Frontal cortex (tissue), 4 donors: ENCODE measurements at places on chromosomes 1 and 21.

GRCh38 chr1:67607286-67607685, 77.7 kb upstream of the GADD45A start:
- DNase-seq = no peak

GRCh38 chr1:43552813-43553212, 22.1 kb downstream of the PTPRF start:
- DNase-seq = no peak

DNA sequence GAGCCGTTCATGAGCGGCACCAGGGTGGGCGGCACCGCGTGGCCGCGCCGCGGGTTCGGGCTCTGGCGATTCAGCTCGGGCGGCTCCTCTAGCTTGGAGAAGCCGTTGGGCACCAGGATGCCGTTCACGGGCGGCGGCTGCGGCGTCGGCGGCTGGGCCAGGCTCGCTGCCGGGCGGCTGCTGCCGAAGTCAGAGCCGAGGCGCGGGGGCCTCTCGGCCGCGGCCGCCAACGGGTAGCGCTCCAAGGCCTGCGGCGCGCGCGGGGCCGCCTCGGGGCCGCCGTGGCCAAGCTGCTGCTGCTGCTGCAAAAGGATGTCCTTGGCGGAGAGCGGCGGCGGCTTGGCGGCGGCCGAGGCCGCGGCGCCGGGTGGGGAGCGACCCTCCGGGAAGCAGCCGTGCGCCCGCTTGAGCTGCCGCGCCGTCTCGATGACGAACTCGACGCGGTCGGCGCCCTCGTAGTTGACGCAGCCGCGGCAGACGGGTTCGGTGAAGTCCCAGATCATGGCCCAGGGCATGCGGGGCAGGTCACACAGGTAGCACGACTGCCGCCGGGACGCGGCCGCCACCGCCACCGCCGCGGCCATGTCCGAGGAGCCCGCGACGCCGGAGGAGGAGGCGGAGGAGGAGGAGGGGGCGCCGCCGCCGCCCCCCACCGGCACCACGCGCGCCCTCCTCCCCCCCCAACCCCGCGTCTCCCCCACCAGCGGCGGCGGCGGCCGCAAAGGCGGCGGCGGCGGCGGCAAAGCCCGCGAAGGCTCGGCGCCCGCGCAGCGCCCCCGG, 877 bp downstream of the IRF2BP2 start:
- no peak for DNase-seq

DNA sequence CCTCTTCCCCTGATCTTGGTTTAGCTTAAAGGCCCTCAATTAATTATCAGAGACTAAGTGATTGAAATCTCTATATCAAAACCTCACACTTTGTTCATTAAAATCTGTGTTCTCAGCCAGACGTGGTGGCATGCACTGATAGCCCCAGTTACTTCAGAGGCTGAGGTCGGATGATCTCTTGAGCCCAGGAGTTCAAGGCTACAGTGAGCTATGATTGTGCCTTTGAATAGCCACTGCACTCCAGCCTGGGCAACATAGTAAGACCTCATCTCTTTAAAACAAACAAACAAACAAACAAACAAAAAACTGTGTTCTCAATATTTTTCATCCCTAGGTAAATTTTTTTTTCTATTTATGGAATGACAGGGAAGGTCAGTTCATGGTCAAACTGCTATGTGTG, 18.7 kb downstream of the TRMT13 start:
- no peak for DNase-seq

DNA sequence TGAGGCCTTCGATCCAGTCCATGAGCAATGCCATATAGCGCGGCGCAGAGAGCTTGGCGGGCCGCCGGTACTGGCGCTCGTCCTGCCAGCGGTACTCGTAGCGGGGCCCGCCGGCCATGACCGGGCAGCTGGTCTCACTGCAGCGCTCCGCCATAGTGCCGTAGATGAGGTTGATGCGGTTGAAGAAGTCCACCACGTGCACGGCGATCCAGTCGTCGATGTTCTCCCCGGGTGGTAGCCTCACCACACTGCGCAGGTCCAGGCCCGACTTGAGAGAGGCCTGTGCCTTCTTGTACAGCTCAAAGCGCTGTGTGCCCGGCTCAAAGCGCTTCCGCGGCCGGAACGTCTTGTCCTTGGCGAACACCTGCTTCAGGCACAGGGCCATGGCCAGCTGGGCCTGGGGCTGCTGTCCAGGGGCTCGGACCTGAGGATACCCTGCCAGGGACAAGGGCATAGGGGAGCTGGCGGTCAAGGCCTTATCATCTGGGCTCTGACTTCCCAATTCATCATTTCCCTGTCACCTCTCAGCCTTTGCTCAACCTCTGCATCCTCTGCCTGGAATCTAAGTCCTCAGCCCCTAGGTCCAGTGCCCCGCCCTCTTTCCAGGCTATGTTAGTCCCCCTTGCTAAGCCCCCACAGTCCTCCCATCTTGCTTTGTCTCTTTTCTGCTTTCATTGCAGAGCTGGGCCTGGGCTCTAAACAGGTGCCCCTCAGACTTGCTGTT, 3.5 kb downstream of the MOB3C start:
- DNase-seq = no peak

GRCh38 chr1:57672346-57673140, 248.7 kb upstream of the DAB1 start:
- no peak for DNase-seq

DNA sequence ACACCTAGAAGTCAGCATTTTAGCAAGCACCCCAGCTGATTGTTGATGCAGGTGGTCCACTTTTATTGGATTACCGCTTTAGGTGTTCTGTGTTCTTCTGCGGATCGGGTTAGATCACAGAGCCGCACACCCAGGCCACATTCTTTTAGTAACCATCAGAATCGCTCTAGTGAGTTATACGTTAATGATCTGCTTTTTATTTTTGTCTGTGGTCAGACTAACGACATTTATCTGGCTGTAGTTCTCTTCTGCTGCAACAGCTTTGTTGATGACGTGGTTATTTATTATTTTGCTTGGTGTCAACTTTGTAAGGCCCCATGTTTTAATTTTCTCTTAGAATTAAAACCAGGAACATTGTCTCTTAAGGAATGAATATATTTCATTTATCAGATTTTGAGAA, 18.2 kb downstream of the SCCPDH start:
- DNase-seq = no peak

- no peak for DNase-seq
Observed at GRCh38 chr1:233868461-233868860, 36.0 kb upstream of the SLC35F3 start.

DNA sequence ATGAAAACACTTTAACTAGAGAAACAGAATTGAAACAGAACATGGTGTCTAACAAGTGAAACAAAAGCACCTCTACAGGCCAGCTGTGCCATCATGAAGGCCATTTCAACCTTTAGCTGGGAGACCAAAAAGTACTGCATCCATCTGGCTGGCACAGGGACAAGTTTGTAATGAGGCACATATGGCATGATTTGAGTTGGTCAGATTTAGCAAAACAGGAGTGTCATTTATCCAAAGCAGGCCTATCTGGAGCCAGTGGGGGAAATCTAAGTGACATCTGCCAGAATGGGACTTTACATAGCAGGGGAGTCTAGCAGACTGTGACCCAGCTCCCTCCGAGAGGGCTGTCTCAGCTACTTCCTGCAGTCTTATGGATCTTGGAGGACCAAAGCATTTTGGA, 51.9 kb downstream of the DNTTIP2 start:
- no peak for DNase-seq

DNA sequence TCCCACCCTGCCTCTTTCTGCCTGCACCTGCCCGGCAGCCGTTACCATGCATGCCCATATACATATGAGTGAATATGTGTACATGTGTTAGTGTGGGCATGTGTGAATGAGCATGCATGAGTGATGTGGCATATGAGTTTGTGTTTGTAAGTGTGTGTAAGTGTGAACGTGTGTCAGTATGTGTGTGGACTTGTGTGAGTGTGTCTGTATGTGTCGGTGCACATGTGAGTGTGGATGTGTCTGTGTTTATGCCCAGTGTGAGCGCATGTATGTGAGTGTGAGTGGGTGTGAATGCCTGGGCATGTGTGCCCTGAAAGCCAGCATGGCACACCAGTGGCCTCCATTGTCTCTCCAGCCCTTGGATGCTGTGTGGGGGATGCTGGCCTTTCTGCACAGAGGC, 2.5 kb upstream of the UMODL1 start:
- no peak for DNase-seq

DNA sequence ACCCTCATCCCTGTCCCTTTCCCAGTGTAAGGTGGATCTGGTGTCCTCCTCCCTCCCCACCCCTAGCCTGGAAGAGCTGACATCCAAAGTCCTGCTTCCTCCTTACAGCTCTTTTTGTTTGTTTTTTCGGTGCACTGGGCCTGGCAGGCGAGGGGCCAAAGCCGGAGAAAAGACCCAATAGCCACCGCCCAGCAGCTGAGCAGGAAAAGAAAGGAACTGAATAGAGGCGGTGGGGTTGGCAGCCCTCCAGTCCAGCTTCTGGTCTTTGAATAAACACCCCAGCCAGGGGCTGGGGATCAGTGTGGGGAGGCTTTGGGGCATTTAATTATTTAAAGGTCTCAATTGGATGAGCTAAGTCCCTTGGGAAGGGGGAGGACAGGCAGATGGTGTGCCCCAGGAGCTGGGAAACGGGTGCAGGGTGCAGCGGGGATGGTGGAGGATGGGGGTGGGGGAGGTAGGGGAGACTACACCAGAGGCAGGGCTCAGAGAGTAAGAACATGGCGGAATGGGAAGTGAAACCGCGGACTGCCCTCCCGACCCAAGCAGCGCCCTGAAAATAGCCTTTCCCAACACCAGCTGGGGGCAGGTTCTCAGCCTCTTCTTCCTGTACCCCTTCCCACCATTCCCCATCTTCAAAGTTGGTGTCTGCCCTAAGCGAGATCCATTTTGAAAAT, 20.2 kb downstream of the BTG2 start:
- no peak for DNase-seq

GRCh38 chr1:3019516-3020051, 1.7 kb upstream of the ACTRT2 start:
- no peak for DNase-seq

DNA sequence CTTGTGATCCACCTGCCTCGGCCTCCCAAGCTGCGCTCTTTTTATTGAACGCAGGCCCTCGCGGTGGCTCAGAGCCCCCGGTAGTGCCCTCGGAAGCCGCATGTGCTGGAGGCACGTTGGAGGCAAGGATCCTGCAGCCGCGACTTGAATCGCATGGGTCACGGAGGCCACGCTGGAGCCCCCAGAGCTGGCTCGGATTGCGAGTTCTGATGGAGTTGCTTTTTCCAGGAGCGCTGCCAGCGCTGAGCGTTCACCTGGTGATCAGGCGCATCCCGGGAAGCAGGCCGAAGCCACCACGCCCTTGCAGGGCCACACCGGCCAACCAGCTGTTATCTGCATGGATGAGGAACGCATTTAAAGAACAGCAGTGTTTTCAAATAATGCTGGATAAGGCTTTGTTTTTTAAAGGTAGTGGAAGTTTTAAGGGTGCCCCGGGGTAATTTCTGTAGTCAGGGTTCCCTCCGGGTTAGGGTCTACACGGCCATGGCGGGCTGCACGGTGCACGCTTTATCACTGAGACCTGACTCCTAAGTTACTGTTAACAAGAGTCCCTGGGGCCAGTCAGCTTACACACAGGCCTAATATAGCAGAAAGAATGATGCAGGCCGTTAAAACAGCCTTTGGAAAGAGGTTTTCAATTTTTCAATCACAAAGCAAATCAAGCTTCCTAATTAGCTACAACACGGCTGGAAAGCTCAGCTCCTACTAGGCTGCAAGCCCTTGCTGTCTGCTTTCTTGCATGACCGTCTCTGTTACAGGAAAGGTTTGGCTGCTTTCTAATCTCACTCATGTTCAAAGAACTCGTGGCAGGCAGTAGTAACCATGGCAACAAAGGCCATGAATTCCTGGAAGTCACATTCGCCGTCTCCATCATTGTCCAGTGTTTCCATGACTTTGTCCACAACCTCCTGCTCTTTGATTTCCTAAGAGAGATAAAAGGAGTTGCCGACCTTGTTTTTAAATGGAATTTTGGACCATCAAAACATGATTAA, 6.0 kb downstream of the S100B start:
- DNase-seq = peak; percentile 53

DNA sequence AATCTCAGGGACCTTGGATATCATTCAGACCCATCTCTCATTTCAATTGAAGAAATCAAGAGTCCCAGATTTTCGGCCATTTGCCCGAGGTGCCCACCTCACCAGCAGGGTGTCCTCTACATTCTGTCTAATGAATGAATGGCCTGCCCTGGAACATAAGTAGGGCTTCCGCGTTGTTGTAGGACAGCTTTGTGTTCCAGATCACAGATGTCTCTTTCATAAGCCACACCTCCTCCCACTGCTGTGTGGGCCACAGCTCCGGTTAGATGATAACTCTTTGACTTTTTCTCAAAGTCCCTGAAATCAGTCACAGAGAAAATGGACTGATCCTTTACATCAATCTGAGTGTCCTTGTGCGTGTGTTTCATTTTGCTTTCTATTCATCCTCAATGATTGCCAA, 144.4 kb downstream of the RGS7 start:
- no peak for DNase-seq

DNA sequence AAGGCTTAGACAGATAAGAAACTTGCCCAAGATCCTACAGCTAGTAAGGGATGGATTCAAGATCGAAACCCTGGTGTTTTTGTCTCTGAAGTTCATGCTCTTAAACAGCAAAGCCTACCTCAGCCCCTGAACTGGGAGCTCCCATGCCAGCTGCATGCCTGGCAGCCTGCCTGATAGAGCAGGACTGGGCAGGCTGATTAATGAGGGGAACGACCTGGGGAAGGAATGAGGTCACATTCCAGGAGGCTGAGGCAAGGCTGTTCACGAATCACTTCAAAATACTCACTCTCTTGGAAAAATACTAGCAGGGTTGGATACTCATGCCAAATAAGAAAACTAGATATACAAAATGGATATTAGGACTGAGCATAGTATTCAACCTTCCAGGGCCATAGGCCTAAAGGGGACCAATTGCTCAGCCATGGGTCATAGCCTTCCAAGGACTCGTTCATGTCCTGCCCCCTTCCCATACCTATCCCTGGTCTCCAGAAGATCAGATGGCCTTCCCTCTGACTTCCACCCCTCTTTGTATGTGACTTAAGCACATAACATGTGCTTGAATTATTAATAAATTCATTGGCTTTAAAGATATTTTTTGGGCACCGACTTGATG, 15.6 kb upstream of the TACSTD2 start:
- no peak for DNase-seq

- no peak for DNase-seq
Observed at GRCh38 chr1:183753464-183753891, 51.4 kb upstream of the RGL1 start.

- DNase-seq = no peak
Observed at GRCh38 chr1:59688976-59689375, 125.8 kb upstream of the HOOK1 start.

GRCh38 chr1:175188936-175189335, 3.6 kb downstream of the KIAA0040 start:
- DNase-seq = no peak

DNA sequence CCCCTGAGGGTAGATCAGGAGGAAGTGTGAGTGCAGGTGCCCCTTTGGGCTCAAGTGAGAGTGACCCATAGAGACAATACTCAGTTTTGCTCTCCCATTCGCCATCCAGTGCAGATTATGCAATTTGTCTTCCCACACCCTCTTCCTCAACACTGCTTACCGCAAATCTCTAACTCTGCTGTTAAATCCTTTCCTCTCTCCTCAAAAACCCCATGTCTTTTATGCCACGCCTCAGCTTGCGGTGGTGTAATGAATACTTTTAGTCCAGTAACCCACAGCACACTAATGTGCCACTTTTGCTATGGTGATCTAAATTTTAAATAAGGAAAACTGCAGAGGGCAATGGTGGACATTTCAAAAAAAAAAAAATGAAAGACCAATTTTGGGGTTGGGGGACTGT, 57.7 kb downstream of the PRRX1 start:
- no peak for DNase-seq
